ENCODE measurements at places on chromosomes 11 and 22. TPM values are rescaled to one million over a fixed set of nuclear protein-coding genes. Genes with fewer than 3 reads are reported as not detected.

DNA sequence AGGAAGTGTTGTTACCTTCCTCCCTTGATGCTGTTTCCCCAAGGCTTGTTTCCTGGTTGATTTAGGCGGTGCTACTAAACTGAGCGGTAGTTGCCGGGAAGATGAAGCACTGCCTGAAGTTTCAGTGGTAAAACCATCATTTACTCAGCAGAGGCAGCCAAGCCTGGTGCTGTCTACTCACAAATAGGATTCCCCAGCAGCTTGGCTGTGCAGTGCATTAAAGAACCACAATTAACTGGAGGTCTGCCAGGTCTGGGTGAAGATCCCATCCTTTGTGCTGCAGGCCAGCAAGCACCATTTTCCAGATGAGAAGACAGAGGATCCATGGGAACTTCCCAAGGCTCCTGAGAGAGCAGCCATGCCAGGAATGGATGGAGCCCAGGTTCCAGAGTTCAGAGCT is 231.9 kb upstream of the E2F8 start:
- no peak for DNase-seq

- no peak for DNase-seq
Observed at GRCh38 chr11:134118006-134118405, 49.1 kb downstream of the JAM3 start.

OR5A1 gene
- polyA plus RNA-seq, result not detected

DNA sequence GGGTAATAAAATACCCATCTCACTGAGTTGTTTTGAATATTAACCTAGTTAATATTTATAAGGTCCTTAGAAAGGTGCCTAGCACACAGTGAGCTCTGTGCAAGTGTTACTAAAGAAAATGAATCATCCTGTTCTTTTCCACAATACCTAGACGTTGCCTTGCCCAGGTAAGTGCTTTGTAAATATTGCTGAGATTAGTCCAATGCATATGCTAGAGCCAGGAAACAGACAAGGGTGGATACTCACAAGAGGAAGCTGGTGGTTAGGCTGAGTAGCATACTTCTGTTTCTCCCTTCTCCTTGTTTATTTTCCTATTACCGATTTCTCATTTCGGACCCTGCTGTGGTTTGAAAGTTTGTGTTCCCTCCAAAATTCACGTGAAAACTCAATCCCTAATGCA is 58.1 kb upstream of the BARX2 start:
- no peak for DNase-seq

DNA sequence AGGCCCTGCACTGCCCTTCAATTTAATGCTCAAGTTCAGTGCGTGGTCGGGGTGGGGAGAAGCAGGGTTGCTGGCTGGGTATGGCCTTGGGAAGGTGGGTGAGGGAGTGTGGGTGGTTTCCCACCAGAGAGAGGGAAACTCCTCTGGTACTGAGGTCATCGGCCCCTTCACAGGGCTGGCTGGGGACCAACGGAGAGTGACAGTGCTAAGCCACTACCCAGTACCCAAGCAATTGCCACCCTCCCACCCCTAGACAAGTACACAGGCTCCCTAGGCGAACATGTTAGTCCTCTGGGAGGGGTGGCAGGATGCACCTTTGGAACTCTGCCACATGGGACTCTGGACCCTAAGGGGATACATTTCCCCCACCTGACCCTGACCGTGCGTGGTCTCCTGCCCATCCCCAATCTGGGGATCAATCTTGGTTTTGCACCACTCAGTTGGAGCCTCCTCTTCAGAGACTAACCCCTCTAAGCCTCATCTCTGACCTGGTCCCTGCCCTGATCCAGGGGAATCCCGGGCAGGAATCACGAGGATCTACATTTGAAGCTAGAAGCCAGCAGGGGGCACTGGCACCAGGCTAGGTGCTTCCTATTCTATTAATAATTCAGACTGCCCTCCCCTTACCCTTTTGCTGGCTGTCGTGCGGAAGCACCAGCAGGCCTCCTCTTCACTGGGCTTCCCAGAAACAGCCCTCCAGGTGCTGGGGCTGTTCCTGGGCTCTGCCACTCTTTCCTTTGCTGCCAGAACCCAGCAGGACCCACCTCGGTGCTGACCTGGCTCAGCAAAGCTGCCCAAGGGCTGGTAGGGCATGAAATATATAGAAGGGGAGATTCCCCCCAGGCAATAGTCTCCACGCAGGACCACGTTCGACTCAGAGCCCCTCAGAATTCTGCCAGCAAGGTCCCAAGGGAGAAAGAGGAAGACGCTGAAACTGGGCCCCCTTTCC is 377.7 kb downstream of the TENM4 start:
- no peak for DNase-seq

DNA sequence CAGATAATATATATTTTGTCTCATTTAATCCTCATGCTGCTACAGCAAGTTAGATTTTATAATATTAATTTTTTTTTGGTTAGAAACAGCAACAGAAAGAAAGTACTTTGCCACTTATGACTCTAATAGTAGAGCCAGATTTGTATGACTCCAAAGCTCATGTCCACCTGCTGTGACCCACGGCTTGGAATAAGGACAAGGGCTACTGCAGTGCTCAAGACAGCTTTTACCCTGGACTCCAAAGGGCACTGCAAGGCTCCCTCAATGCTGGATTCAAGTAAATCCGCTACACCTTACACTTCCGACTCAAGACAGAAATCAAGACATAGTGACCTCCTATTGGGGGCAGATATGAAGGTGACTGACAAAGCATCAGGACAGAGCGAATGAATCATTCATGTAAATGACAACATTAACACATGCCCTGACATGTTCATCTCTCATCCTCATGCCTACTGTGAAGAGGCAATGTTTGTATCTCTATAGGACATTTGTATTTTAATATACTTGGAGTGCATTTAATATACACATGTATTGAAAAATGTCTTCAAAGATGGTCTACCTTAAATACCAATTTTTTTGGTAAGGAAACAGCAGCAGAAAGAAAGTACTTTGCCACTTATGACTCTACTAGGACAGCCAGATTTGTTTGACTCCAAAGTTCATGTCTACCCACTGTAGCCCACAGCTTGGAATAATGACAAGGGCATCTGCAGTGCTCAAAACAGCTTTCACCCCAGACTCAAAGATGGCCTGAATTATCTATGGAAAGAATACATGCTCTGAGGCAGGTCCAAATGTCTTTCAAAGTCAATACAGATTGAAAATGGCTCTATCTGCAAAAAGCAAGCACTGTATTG is 375.6 kb upstream of the CCDC90B start:
- DNase-seq, result no peak

DNA sequence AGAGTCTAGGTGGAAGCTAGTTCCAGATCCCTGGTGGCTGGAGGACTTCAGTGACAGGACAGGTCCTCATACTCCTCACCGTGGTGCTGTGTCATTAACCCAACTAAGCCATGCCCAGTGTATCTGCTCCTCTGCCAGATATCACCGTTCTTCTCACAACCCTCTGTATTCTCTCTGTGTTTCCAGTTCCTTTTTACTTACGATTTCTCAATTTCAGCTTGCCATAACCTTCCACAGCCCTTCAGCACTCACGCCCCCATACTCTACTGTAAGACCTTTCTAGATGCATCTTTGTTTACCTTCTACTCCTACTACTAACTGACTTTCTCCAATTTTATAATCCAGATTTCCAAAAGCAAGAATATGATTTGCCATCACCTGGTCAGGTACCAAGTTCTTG is 26.1 kb upstream of the RIC3 start:
- DNase-seq, result no peak

GRCh38 chr11:77758331-77758730 is 62.2 kb downstream of the RSF1 start:
- no peak for DNase-seq

ABTB2 gene
- polyA plus RNA-seq, result 8.7 TPM

DNA sequence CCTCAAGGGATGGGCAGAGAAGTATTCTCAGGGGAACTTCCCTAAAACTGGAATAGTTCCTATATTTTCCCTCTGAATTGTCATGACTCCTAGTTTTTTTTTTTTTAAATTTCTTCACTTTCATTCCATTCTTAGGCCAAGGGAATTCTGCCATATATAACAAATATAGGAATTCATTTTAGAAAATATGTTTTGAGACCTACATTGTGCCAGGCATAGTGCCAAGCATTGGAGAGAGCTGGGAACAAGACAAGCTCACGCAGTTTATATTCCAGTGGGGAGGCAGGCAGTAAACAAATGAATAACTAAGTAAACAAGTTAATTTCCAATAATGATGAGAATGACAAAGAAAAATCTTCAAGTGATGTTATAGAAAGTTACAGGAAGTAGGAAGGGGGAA is 2.6 kb upstream of the NPTXR start:
- no peak for DNase-seq

GTPBP1 gene
- 35.8 TPM for polyA plus RNA-seq

KDM4E gene
- 0.31 TPM for polyA plus RNA-seq

DNA sequence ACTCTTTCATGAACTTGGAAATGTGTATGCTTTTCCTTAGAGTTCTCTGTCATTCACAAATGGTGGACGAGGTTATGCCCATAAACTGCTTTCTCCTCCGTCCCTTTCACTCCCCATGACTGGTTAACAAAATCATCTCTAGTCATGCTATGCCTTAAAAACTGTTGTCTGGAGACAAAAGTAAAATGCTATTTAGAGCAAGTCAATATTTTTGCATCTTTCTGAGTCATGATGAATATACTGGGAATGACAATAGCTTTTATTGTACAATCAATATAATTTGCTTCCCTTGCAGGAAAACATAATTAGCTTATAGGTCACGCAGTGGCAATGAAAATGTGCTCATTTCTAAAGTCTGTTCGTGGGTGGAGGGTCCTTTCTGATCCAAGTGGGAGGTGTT is 216.7 kb upstream of the SORL1-AS1 start:
- DNase-seq, result no peak

DNA sequence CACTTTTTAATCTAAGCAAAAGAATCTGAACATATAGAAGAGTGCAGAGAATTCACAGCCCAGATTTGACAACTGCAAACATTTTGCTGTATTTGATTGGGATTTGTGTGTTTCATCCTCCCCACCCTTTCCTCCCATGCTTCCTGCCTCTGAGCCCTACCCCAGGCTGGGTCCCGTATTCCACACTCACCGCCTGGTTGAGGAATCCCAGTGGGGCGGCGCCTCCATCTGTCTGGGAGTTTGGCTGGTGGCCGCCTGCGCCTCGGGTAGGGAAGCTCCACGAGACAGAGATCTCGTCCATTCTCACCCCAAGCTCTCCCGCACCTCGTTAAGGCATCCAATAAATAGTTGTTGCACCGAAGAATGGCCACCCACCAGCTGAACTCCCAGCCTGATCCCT is 105.9 kb upstream of the SLC22A12 start:
- DNase-seq, result no peak

DNA sequence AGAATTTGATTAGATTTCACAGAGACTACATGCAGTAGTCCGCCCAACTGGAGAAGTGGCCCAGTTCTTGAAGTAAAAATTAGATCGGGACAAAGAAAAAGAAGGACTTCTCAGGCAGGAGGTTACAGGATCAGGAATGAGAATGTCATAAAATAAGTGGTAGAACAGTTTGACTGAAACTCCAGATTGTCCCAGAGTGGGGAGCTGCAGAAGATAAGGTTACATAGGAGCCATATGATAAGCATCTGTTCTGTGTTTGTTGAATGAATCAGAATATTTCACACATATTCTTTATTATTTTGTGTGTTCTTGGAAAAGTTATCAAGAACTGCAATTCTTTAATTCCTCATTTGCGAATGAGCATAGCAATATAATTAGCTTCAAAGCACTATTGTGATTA is 210.6 kb downstream of the AASDHPPT start:
- no peak for DNase-seq

DNA sequence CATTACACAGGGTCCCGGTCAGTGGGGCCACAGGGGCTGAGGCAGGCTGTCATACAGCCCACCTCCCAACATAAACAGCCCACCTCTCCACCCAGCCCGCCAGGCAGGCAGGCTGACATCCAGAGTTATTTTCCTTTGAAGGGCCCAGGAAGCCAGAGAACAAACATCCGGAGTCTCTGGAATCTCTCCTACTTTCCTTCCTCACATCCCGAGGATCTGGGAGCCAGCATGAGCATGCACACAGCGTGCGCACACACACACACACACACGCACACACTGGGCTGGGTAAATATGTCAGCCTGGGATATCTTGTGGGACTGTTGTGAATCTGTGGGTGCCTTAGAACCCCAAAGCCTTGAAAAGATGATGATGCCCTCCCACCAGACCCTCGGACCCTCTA is 55.4 kb downstream of the PDE2A start:
- no peak for DNase-seq

DNA sequence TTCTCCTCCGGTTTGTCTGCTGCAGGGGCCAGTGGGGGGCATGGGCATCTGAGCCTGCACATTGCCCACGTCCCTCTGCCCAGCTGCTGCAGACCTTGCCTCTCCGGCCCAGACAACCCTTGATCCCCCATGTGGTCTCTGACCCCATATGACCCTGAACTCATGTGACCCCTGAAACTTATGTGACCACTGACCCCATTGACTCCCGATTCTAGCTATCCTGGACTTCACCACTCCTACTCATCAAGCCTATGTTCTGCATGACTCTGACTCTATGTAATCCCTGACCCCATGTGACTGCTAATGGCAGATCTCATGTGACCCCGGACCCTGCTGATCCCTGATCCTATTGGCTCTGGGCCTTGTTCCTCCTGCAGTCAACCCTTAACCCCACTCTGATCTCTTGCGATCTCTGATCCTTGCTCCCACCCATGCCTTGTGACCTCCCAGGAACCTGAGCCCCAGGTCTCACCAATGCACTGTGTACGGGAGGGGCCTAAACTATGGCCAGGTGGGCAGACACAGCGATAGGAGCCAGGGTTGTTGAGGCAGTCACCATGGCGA is 5.7 kb downstream of the LTBP3 start:
- DNase-seq, result no peak

GRCh38 chr11:95091663-95092180 is 2.1 kb downstream of the ENDOD1 start:
- DNase-seq, result no peak

MRGPRF gene
- 17.4 TPM for polyA plus RNA-seq

- no peak for DNase-seq
Observed at GRCh38 chr11:79481795-79482194, 41.0 kb upstream of the TENM4 start.

GRCh38 chr11:57978686-57979531 is 44.8 kb upstream of the OR9Q1 start:
- DNase-seq, result no peak

SH3BP1 gene
- 7.1 TPM for polyA plus RNA-seq

Measured in hindlimb muscle (tissue), 1 donor.